ENCODE measurements at places on chromosomes 6 and 20.
A peak's percentile ranks its signal among the peaks of the same experiment; 100 is the strongest.

GRCh38 chr6:99822741-99823512 lies 171.1 kb downstream of the MCHR2 start:
- DNase-seq, result peak; percentile 58

DNA sequence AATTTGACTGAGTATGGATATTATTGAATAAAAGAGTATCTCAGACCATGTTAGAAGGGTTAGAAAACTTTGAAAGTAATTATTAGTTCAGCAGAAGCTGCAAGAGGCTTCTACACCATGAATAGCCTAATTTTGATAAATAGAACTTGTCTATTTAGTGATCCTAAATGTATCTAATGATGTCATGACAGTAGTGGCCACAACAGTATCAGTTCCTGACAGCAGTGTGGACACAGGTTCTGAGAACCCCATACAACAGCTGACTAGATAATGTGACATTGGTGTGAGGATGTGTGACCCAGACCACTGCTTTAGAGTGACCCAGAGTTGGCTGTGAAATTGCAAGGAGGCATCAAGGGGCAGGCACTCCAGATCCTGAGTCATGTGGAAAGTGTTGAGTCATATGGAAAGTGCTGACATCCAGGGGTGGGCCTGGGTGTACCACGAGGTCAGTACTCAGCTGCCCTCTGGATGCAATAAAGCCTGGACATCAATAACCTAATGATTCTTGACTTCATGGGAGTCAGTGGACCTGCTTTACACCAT lies 754.7 kb downstream of the DHX35 start:
- no peak for DNase-seq

GRCh38 chr20:8118039-8118438 lies 14.0 kb upstream of the PLCB1 start:
- no peak for DNase-seq

- no peak for DNase-seq
Measured at GRCh38 chr20:54746796-54747195, 271.4 kb downstream of the DOK5 start.

DNA sequence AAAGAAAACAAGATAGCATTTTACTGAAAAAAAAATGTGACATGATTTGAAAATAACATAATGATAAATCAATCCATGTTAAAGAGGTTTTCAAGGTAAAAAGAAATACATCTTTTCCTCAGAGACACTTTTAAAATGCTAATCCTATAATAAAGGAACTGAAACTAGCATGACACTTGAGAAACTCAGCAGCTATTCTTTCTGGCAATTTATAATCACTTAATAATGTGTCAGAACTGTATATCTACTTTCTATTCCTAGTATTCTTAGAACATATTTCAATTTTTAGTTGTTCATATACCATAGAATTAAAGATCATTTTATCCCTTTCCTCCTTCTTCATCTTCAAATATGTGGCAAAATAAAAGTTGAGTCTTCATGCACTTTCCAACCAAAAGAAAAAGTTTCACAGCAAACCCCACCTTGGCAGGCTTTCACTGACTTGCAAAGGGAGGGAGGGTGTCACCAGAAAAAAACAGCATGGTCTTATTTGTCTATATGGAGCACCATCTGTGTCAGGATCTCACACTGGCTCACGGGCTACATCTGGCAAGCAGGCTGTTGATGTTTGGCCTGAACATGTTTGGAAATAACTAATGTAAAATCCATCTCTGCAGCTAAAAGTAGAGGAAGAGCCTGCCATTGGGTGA lies 48.5 kb downstream of the FHL5 start:
- no peak for DNase-seq

DNA sequence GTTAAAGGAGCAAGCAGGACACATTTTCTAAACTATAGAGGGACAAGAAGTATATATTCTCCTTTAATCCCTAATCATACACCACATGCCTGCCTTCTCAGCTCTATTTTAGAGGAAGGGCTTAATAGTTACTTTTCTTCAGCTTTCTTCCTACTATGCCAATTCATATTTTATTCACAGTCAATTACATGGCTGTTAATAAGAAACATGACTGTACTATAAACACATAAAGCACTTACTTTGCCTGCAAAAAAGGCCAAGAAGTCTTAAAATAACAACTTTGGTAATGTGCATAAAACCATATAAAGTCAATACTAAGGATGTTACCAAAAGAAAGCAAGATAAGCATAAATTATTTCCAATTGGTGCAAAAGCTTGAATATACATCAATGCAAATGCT lies 6.4 kb downstream of the KIAA0408 start:
- DNase-seq, result no peak

DNA sequence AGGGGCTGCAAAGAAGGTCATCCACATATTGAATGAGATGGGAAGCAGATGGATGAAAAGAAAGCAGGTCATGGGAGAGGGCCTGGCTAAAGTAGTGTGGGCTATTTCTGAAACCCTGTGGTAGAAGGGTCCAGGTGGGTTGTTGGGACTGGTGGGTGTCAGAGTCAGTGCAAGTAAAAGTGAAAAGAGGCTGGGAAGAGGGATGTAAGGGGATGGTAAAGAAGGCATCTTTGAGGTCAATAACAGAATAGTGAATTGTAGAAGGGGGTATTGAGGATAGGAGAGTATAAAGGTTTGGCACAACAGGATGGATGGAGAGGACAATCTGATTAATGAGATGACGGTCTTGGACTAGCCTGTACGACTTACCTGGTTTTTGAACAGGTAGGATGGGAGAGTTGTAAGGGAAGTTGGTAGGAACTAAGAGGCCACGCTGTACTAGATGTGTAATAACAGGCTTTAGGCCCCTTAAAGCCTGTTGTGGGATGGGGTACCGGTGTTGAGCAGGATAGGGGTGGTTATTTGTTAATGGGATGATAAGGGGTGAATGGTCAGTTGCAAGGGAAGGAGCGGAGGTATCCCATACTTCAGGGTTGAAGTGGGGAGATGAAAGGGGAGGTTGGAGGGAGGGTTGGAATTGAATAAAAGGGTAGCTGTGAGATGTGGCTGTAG lies 748.9 kb upstream of the ADGRB3 start:
- no peak for DNase-seq

- no peak for DNase-seq
Measured at GRCh38 chr6:89479897-89480296, 46.9 kb downstream of the ANKRD6 start.

GRCh38 chr6:128333581-128334223 lies 186.7 kb downstream of the PTPRK start:
- DNase-seq, result no peak

DNA sequence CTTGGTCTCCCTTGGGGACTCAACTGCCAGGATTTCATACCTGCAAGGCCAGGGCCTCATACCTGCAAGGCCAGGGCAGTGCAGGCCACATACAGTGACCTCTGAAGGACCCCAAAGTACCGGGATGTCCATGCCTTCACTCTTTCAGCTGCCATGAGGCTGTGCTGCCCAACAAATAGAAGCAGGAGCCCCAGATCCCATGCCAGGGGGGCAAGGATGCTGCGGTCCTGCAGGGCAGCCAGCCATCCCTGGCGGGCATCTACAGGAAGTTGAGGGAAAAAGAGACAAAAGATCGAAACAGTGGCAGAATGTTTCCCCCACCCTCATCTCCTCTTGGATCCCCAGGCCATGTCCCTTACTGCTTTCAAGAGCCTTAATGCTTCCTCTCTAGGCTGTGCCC lies 799 bp downstream of the NRM start:
- no peak for DNase-seq

GRCh38 chr6:7841781-7842468 lies 68.7 kb downstream of the TXNDC5 start:
- no peak for DNase-seq

- DNase-seq, result no peak
Measured at GRCh38 chr6:15969236-15969778, 159.6 kb upstream of the MYLIP start.

DNA sequence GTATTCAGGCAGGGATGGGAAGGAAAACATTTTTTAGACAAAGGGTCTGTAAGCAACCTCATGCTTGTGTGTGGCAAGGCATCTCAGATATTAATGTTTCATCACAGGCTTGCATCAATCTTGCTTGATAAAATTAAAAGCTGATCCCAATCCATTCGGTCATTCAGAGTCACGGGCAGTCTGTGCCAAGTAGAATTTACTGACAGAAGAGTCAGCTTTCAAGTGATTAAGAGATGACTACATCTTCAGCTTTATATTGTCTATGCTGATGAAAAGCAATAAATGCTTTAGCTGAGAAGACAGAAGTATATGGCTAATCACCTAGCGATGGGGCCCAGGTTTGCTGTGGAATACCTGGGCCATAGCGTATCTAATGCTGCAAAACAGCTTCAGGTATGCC lies 3.5 kb downstream of the PLEKHG1 start:
- no peak for DNase-seq

- DNase-seq, result peak; percentile 39
Measured at GRCh38 chr20:39893003-39893685, 795.9 kb downstream of the MAFB start.

DNA sequence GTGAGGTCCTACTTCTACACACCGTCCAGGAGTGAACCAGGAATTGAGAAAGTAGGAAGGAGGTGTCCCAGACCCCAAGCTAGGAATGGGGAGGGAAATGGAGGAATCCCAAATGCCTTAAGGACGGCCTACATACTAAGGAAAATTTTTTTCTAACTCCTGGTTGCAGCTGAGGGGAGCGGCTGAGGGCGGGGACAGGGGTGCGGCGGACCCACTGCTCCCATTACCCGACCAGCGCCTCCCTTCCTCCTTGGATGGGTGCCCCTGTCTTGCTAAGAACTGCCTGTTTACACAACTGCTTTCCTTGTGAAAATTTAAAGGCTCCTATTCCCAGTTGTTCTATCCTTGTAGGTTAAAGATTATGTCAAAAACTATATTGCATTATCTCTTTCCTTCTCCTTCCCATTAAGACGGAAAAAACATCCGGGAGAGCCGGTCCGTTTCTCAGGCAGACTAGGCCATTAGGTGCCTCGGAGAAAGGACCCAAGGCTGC lies 699 bp upstream of the HSPA1B start:
- no peak for DNase-seq

DNA sequence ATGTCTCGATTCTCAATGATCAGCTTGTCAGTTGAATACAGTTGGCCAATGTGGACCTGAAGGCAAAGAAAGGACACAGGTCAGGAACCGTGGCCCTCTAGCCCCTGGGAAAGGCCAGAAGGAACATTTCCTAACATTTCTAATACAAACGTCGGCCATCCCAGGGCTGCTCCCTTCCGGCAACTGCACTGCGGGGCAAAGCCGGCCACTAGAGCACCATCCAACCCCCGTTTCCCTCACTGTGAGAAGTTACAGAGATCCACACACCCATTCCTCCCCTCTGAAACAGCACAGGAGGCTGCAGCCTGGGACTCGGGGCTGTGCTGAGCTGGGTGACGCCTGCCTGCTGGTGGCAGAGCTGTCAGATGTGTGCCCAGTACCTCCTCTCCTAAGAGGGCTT lies 24.3 kb downstream of the PPP1R3G start:
- no peak for DNase-seq

- DNase-seq, result no peak
Measured at GRCh38 chr20:58023346-58023745, 205.1 kb downstream of the ANKRD60 start.

DNA sequence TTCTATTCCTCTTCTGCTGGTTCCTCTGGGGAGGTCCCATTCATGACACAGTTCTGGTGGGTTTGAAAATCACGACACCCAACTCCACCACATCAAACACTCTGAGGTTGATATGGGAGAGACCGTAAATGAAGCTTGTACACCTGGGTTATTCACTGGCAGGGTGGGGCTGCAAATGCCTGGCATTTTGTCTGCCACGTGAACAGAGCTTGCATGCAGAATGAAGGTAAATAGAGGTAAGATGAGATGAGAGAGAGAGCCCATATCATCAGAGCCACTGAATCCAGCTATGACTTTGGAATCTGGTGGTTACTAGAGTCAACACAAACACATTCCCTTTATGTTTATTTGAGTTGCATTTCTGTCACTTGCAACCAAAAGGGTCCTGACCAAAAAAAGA lies 97.4 kb downstream of the BANF2 start:
- DNase-seq, result no peak

- no peak for DNase-seq
Measured at GRCh38 chr20:58790454-58790853, 60.2 kb downstream of the GNAS-AS1 start.
